Smooth muscle cell of bladder (primary cell): ENCODE measurements at places on chromosomes 2 and 18. TPM values are rescaled to one million over a fixed set of nuclear protein-coding genes. Genes with fewer than 3 reads are reported as not detected.

Gene RAB6C
- total RNA-seq, result not detected in 2 replicates

Gene DHRS9
- 0.09 TPM in 1 of 2 replicates, not detected in the other for total RNA-seq

Gene C2orf92
- 0.85 and 1.5 TPM in 2 replicates for total RNA-seq

Gene DNAJC5G
- not detected in 2 replicates for total RNA-seq

Gene SMYD5
- 12.7 and 17.1 TPM in 2 replicates for total RNA-seq
